Osteoblast (primary cell): ENCODE measurements at places on chromosomes 13 and 19. TPM values are rescaled to one million over a fixed set of nuclear protein-coding genes. Genes with fewer than 3 reads are reported as not detected.

Gene ZNF441
- total RNA-seq: 11.6 and 13.3 TPM in 2 replicates

DNA sequence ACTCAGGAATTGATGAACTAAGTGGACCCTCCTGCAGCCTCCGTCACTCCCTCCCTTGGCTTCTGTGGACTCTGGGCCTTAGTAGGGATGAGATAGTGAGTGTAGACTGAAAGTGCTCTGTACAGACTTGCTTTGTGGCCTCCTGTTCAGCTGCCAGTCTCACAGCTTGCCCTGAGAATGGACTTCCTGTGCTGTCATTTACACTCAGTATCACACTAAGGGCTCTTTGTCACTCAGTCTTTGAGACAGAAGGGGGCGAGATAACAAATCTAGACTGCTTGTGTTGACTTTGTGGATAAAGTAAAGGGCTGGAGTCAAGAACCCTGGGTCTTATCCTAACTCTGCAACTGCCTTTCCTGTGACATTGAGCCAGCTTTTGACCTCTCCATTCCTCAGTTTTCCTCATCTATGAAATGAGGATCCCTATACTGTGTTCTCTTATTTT, 21.0 kb upstream of the SPRY2 start:
- DNase-seq: peak; percentile 48

DNA sequence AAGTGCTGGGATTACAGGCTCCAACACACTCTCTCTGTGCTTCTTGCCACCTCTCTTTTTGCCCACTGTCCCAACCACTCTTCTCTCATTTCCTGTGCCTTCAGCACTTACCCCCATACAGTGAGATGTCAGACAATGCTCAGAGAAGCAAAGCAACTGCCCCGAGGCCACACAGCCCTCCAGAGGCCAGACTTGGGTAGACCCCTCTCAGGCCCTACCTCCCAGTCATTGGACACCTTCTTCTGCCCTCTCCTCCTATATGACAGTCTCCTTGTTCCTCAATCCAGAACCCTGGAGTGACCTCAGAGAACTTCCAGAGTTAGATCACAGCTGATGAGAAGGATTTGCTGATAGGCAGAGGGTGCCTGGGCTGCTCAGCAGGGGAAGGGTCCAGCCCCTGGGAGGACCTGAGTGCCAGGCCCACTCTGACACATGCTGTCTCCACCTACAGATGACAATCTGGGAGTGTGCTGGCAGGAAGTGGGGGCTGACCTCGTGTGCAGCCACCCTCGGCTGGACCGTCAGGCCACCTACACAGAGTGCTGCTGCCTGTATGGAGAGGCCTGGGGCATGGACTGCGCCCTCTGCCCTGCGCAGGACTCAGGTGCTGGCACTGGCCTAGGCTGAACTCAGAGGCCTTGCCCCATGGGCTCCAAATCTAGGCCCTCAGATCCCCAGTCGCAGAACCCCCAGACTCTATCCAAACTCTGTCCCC, 24.4 kb downstream of the LTBP4 start:
- DNase-seq: peak; percentile 80

GRCh38 chr13:36447501-36447900, 15.2 kb downstream of the CCNA1 start:
- no peak for DNase-seq

Gene PNMA8C
- total RNA-seq: under 0.01 and 0.36 TPM in 2 replicates

DNA sequence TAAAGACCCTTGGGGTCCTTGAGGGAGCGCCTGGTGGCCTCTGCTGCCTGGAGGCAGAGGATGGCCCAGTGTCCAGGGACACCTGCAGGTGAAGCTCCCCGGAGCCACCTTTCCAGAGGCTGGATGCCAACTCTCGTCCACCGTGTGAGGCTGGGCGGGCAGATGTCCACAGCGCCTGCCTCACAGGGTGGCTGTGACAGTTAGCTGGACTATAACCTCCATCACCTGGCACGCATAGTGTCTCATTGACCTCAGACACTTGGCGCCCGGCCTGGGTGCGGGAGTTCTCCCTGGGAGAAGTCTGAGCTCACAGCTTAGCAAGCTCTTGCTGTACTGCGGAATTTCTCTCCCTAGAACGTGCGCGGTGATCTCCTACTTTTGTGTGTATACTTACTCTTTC, 9.8 kb downstream of the BICRA start:
- DNase-seq: peak; percentile 79

DNA sequence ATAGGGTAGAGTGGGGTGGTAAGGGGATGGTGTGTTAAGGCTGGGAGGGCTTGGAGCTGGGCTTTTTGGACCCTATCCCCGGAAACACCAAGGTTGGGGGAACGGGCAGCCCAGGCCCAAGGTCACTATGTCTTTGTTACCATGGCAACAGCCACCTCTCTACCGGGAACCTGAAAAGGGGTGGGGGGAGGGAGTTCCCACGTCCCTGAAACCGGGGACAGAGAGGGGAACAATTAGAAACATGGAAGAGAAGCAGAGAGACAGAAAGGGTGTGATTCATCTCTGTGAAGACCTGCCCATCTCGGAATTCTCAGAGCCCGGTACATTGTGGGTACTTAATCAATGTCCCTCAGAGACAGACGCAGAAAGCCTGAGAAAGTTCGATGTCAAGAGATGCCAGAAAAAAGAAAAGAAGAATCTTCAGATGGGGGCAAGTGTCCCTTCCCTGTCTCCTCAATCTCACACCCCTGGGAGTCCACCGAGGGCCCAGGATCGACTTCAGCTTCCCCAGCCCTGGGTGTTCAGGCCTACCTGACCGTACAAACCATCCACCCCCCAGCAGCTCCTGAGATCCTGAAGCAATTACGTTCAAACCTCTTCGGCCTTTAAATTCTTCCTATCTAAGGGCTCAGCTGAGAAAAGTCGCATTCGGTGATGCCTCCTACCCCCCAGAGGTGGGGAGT, 6.8 kb upstream of the LRFN1 start:
- peak; percentile 87 for DNase-seq

- peak; percentile 99 for DNase-seq
Measured at GRCh38 chr19:12937927-12938778, at the start of gene CALR. CALR (plus strand) TSS chr19:12938609; CDS start chr19:12938680, 71 bp downstream.

GRCh38 chr13:61294467-61295191, 121.0 kb downstream of the PCDH20 start:
- no peak for DNase-seq

DNA sequence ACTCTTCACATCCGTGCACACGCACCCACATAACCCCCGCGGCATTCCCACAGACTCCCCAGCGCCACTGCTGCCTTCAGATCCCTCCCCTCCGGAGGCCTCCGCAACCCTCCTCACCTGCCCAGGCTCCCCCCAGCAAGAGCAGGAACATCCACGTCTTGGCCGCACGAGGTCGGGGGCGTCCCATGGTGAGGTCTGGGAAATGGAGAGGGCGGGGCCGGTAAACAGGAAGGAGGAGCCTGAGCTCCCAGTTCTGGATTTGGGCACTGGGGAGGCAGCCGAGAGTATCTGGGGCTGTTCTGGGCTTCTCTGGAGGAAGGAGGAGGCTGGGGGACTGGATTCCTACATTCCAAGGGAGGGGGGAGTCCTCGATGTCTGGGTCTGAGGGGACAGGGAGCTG, 423 bp downstream of the KLK8 start:
- no peak for DNase-seq

- no peak for DNase-seq
Measured at GRCh38 chr13:46127358-46128023, 22.7 kb upstream of the CPB2 start.

Gene MAG
- not detected in 2 replicates for total RNA-seq

Gene CBLC
- not detected in 2 replicates for total RNA-seq

DNA sequence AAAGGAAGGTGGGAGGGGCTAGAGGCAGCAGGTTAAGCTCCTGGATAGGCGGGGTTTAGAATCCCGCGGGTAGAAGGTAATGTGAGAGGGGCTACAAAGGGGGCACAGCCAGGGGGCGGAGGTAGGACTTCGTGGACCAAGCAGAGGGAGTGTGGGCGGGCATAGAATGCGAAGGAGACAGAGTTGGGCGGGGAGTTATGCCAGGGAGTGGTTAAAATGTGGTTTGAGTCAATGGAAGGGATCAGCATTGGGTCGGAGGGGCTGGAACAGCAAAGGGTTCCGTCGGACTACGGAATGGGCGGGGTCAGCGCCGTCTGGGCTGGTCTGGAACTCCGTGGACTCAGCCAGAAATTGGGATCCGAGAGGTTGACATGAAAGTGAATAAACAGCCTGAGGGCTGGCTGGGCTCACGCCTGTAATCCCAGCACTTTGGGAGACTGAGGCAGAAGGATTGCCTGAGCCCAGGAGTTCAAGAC, 3.0 kb downstream of the LTBP4 start:
- no peak for DNase-seq

GRCh38 chr19:41324921-41325639, 15.1 kb downstream of the CCDC97 start:
- DNase-seq: peak; percentile 96

Gene DNAJC3
- total RNA-seq: 58.6 and 66.6 TPM in 2 replicates

Gene ZNF443
- 2.5 and 2.7 TPM in 2 replicates for total RNA-seq

- peak; percentile 62 for DNase-seq
Measured at GRCh38 chr19:44725251-44725650, 23.3 kb upstream of the BCL3 start.

Gene ARMC6
- total RNA-seq: 30.9 and 38.4 TPM in 2 replicates
